Lower lobe of right lung (tissue), 2 donors: ENCODE measurements at places on chromosomes 1 and 21. TPM values are rescaled to one million over a fixed set of nuclear protein-coding genes. Genes with fewer than 3 reads are reported as not detected.

GRCh38 chr1:153795330-153795837 is 20.2 kb downstream of the SLC27A3 start:
- H3K36me3 ChIP-seq: no peaks in the 10 kb centered on the region
- no peak overlapping the region for H3K27ac ChIP-seq

DNA sequence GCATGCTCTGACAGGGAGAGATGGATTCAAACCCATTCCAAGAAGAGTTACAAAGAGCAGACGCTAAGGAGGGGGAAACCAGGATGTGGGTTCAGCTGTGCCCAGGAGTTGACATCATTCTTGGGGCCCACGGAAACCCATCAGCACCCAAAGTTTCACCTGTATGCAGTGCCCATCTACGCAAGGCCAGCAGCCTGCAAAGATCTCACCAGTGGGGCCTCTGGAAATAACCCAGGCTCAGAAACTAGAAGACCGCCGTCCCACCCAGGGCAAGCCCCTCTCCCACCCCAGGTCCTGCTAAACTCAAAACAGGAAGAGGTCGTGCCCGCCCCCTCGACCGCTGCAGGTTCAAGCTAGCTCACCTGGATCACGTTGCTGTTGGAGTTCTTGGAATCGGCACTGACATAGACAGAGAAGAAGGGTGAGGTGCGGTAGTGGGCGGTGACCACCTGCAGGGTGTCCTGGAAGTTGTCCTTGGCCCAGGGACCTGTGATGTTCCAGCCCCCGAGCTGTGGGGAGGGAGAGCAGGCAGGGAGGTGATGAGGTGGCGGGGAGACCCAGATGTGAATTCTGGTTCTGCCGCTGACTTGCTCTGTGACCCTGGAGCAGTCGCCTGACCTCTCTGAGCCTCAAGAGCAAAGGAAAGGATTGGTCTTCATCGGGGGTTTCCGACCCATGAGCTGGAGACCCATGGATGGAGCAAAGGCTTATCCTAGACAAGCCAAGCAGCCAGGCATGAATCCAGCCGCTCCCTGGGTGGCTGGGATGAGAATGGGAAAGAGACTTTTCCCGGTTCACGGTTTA is 31.7 kb downstream of the ECE1 start:
- H3K4me1 ChIP-seq: peaks cover 60% of the 10 kb centered on the region
- no peak for DNase-seq
- H3K36me3 ChIP-seq: peaks cover 55% of the 10 kb centered on the region
- H3K27me3 ChIP-seq: no peaks in the 10 kb centered on the region
- H3K27ac ChIP-seq: no peak overlapping the region
- no peak overlapping the region for H3K4me3 ChIP-seq

The TEKT2 gene
- 9.3 TPM for total RNA-seq

GRCh38 chr1:200771625-200772555 is 33.2 kb downstream of the CAMSAP2 start:
- no peaks in the 10 kb centered on the region for H3K27me3 ChIP-seq
- DNase-seq: no peak
- H3K4me3 ChIP-seq: no peak overlapping the region
- peaks cover 19% of the 10 kb centered on the region for H3K36me3 ChIP-seq
- no peak overlapping the region for H3K27ac ChIP-seq

- H3K36me3 ChIP-seq: no peaks in the 10 kb centered on the region
- H3K27ac ChIP-seq: no peak overlapping the region
- H3K27me3 ChIP-seq: peaks cover 3% of the 10 kb centered on the region
- H3K4me3 ChIP-seq: no peak overlapping the region
Measured at GRCh38 chr1:181676269-181676668, 193.0 kb downstream of the CACNA1E start.

GRCh38 chr1:109901141-109901523 is 9.5 kb upstream of the CSF1 start:
- H3K27ac ChIP-seq: no peak overlapping the region
- peaks cover 40% of the 10 kb centered on the region for H3K4me1 ChIP-seq
- no peak for DNase-seq
- H3K36me3 ChIP-seq: no peaks in the 10 kb centered on the region
- H3K27me3 ChIP-seq: no peaks in the 10 kb centered on the region
